Colonic mucosa (tissue), 4 donors: ENCODE measurements at places on chromosomes 5 and 9. TPM values are rescaled to one million over a fixed set of nuclear protein-coding genes. Genes with fewer than 3 reads are reported as not detected.

DNA sequence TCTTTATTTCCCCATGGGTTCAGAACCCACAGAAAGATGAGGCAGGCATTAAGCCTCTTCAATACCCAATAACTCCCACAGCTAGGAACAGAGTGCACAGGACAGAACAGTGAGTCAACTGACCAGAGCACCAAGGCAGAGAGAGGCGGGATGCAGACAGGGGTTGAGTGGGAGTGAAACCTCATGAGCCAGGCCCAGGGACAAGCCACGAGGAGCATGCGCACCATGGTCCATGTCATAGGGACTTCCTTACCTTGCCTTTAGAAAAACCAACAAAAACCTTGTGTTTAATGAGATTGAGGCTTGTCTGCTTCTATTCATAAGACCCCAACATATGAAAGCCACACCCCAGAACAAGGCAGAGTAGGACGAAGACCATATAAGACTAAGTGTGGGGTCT, 330.6 kb downstream of the DEPDC1B start:
- no peaks in the 10 kb centered on the region for H3K4me1 ChIP-seq
- H3K27me3 ChIP-seq, result no peaks in the 10 kb centered on the region
- H3K4me3 ChIP-seq, result no peak overlapping the region
- no peak for DNase-seq

DNA sequence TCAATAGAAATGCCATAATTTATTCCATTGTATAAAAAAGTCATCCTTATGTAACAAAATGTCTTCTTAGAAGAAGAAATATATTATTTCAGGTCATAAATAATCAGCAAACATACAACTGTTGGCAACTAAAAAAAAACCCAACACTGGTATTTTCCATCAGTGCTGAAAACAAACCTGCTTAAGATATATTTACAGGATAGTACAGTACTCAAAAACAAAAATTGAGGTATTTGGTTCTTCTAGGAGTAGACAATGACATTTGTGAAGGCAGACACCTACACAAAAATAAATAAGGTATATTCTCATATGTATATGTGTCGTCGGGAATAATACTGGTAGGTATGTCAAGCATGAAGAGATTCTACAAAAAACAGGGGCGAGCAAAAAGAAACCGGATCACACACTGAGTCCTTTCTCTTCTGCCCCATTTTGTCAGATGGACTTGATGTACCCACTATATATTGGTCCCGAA, 2.9 kb downstream of the DUSP1 start:
- peak overlapping the region; percentile 80 for H3K4me3 ChIP-seq
- peaks cover 12% of the 10 kb centered on the region for H3K36me3 ChIP-seq
- no peak for DNase-seq
- peaks cover 15% of the 10 kb centered on the region for H3K4me1 ChIP-seq
- no peaks in the 10 kb centered on the region for H3K27me3 ChIP-seq

DNA sequence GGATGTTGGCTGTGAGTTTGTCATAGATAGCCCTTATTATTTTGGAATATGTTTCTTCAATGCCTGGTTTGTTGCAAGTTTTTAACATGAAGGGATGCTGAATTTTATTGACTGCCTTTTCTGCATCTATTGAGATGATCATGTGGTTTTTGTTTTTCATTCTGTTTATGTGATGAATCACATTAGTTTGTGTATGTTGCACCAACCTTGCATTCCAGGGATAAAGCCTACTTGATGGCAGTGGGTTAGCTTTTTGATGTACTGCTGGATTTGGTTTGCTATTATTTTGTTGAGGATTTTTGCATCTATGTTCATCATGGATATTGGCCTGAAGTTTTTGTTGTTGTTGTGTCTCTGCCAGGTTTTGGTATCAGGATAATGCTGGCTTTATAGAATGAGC, 225.6 kb downstream of the PCSK1 start:
- no peaks in the 10 kb centered on the region for H3K36me3 ChIP-seq
- H3K27ac ChIP-seq, result no peak overlapping the region
- no peaks in the 10 kb centered on the region for H3K27me3 ChIP-seq

GRCh38 chr5:173645890-173646574, 29.6 kb upstream of the BOD1 start:
- H3K27me3 ChIP-seq, result no peaks in the 10 kb centered on the region
- DNase-seq, result no peak
- no peaks in the 10 kb centered on the region for H3K4me1 ChIP-seq
- H3K4me3 ChIP-seq, result no peak overlapping the region
- no peak overlapping the region for H3K27ac ChIP-seq

GRCh38 chr9:15824310-15824709, 271.5 kb downstream of the CCDC171 start:
- H3K4me3 ChIP-seq, result no peak overlapping the region
- no peak overlapping the region for H3K27ac ChIP-seq
- no peaks in the 10 kb centered on the region for H3K36me3 ChIP-seq
- H3K27me3 ChIP-seq, result no peaks in the 10 kb centered on the region
- H3K4me1 ChIP-seq, result no peaks in the 10 kb centered on the region

GRCh38 chr5:100861148-100861547, 41.9 kb downstream of the ST8SIA4 start:
- H3K27me3 ChIP-seq, result no peaks in the 10 kb centered on the region
- no peaks in the 10 kb centered on the region for H3K4me1 ChIP-seq
- no peaks in the 10 kb centered on the region for H3K36me3 ChIP-seq
- no peak overlapping the region for H3K27ac ChIP-seq
- DNase-seq, result no peak

DNA sequence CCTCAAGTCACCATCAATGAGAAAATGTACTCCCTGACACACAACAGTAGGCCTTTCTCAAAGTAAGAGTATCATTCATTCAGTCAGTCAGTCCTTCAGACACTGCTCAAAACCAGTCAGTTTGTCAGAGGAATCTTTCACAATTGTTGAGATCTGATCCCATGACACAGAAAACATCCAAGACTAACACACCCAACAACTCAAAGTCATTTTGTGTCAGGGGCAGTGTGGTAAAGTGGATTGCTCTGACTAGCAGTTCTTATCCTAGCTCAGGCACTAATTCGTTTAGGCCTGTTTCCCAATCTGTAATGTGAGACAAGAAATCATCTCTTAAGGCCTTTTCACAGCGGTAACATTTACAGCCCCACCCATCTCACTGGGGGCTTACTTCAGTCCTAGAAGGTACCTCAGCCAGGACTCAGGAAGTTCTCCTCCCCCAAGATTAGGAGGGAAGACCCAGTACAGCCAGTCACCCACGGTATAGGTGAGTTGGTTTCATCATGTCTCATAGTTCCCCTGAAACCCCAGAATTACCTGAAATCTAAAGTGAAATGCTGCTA, 31.9 kb downstream of the SH3TC2 start:
- H3K36me3 ChIP-seq, result no peaks in the 10 kb centered on the region
- H3K27me3 ChIP-seq, result no peaks in the 10 kb centered on the region
- DNase-seq, result no peak
- H3K4me3 ChIP-seq, result no peak overlapping the region

DNA sequence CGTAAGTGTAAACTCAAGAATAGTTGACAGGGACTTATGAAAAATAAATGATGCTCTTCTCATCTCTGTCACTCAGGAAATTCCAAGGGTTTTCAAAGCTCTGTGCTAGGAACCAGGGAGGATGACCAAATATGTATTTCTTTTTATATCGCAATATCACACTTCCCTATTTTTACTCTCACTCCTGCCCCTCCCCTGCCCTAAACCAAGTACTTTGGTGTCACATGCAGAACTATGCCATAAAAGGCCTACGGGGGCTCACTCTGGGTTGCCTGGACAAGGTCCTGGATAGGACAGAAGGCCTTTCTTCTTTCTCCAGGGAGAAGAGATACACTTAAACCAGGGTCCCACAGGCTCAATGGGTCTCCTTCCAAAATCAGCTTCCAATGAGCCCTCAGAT, 8.3 kb upstream of the RETREG1 start:
- no peaks in the 10 kb centered on the region for H3K4me1 ChIP-seq
- DNase-seq, result no peak
- H3K27me3 ChIP-seq, result no peaks in the 10 kb centered on the region
- H3K27ac ChIP-seq, result no peak overlapping the region

DNA sequence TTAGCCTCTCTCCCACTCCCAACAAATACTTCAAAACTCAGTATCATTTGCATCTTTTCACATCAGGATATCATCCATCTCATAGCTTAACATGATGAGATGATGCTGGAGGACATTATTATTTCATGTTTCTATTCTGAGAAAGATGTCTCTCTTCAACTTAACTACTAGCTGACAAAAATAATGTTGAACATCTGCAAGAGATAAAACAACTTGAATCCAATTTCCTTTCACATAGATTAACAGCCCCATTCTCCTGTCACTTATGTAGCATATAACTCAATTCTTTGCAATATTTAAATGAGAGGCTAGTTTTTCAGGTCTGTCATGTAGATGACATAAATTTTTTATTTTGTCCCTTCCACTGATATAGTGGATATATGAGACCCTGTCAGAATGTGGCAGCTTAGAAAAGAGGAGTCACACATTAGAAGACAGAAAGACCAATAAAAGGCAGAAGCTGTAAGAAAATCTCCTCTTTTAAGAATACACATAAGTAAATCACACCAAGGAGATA, 239.2 kb upstream of the KIF2A start:
- H3K27me3 ChIP-seq, result no peaks in the 10 kb centered on the region
- DNase-seq, result no peak
- no peaks in the 10 kb centered on the region for H3K36me3 ChIP-seq
- H3K4me3 ChIP-seq, result no peak overlapping the region

DNA sequence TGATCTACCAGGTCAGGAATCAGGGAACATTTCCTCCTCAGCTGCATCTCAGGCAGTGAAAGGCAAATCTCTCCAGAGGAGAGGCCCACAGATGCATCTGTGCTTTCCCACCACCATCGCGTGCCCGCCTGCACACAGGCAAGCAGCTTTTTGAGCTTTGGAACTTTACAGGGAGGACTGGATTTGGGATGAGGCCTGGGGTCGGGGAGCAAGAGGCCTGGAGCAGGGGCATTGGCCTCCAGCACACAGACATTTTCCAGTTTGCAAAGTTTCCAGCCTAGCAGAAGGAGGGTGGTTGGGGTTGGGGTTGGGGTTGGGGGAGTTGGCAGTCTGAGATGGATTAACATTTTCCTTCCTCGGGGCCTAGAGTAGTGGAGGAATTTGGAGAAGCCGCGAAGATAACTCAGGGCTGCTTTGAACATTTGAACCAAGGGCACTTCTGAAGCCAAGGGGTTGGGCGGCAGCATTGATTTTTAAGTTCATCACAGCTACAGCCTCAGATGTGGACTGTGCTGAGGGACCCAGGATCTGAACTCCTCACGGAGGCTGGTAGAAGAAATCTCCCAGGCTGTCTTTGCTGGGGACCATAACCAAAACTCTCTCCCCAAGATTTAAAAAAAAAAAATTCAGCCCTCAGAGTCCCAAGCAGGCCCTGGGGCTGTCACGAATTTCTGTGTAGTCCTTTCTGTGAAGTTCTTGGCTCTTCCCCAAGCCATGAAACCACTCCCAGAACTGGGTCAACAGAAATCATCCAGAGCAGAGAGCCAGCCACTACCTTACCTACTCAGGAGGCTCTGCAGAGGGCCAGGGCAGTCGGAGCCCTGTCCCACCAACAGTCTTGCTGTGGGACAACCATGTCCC, 25.6 kb downstream of the C5orf15 start:
- no peak for DNase-seq
- no peak overlapping the region for H3K4me3 ChIP-seq
- no peaks in the 10 kb centered on the region for H3K27me3 ChIP-seq
- H3K4me1 ChIP-seq, result no peaks in the 10 kb centered on the region

DNA sequence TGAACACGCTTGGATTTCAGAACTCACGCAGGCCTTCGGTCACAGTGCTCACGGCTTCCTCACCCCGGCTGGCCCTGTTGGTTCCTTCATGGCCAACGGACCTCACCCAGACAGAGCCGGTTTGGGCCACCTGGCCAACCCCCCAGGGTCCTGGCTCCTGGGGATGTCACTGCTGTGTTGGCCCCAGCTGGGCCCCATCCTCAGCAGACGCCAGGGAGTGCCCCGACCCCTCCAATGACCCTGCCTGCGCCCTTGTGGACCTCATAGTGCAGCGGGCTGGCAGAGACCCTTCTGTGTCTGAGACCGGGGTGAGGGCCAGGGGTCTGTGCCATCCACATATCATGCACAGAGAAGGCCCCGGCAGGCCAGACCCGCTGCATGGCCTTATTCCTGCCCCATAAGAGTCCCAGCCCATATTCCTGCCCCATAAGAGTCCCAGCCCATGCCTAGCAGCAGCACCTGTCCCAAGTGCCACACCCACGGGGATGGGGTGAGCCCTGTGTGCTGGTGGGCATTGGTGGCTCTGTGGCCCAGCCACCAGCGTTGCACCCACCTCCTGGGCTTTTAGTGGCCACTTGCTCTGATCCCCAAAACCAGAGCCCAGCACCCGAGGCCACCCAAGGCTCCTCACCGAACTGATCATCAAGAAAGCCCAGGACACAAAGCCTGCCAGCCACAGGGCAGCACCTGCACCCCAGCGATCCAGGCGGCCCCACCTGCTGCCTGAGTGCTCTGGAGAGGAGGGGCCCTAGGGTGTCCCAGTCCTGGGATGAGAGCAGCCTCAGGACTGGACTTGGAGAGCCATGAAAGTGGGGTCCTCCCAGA, 1.3 kb upstream of the LPCAT1 start:
- no peaks in the 10 kb centered on the region for H3K27me3 ChIP-seq
- H3K4me3 ChIP-seq, result peak overlapping the region; percentile 70
- no peaks in the 10 kb centered on the region for H3K4me1 ChIP-seq

GRCh38 chr5:76521240-76521758, 101.9 kb downstream of the F2RL2 start:
- no peaks in the 10 kb centered on the region for H3K4me1 ChIP-seq
- no peak overlapping the region for H3K27ac ChIP-seq
- H3K4me3 ChIP-seq, result no peak overlapping the region
- DNase-seq, result no peak
- no peaks in the 10 kb centered on the region for H3K27me3 ChIP-seq
- H3K36me3 ChIP-seq, result no peaks in the 10 kb centered on the region

DNA sequence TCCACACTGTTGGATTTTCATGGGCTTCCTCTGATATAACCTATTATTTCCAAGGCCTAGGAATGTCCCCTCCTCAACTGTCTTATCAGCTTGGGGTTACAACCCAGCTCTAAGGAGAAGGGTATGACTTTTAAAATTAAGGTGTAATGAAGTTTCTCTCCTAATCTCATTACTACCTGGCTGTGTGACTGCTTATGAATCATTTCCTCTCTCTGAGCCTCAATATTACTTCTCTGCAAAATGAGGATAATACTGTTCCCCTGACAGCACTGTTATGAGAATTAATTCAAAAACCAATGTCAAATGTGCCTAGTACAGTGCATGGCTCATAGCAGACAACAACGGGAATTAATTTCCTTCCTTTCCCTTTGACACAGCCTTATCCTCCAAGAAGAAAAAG, 118.9 kb downstream of the NR6A1 start:
- no peaks in the 10 kb centered on the region for H3K4me1 ChIP-seq
- H3K27ac ChIP-seq, result no peak overlapping the region
- no peaks in the 10 kb centered on the region for H3K36me3 ChIP-seq
- DNase-seq, result no peak
- H3K4me3 ChIP-seq, result no peak overlapping the region

GRCh38 chr5:15799612-15800011, 299.6 kb downstream of the FBXL7 start:
- no peak overlapping the region for H3K27ac ChIP-seq
- H3K4me3 ChIP-seq, result no peak overlapping the region
- H3K36me3 ChIP-seq, result no peaks in the 10 kb centered on the region
- H3K4me1 ChIP-seq, result no peaks in the 10 kb centered on the region
- no peaks in the 10 kb centered on the region for H3K27me3 ChIP-seq

Gene PCDHB12
- total RNA-seq, result 0.40 TPM

Gene PCDHGB7
- 3.3 TPM for total RNA-seq

Gene FST
- 3.2 TPM for total RNA-seq

Gene PCDHA11
- not detected for total RNA-seq

Gene MSX2
- total RNA-seq, result 0.17 TPM

Gene PDLIM4
- 14.3 TPM for total RNA-seq

Gene GARNL3
- 4.1 TPM for total RNA-seq
